ENCODE measurements at places on chromosomes 6 and 20.

DNA sequence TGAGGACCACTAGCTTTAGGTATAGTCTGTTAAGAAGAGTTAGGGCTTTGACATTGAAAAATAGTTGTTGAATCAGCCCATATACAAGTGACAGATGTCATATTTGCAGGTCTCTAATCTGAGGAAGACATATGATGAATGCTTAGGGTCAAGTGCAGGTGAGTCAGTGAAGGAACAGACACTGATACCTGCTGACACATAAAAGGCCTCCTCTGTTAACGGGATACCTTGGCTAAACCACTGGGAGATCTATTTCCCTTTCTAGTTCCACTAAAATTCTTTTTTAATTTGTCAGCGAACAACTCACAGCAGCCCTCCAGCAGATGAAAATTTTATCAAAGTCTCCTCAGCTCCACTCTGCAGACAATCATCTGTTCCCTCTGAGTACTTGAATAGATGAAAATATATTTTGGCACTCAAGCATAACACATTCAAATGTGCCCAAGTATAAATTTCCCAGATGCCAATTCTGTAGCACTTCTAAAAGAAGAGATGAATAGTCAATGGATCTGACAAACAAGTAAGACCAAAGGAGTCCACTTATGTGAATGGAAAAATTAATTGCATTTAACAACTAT is 154.0 kb downstream of the KIF16B start:
- DNase-seq, result no peak

DNA sequence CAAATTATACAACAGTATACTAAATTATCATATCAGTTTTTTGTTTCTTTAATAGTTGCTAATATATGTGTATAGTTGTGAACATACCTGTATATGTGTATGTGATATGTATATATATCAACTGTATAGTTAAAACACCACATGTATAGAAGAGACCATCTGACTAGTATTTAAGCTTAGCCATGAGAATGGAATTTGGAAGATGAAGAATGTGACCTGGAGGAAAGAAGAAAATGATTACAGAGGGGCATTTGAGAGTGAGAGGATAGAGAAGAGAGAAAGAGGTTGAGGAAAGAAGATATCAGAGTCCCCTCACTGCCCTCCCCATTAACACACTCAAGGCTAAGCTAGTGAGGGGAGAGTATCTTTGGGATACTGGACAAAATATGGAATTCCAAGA is 335.9 kb downstream of the BCKDHB start:
- no peak for DNase-seq

GRCh38 chr20:48293671-48294070 is 508.4 kb upstream of the SULF2 start:
- DNase-seq, result no peak

- DNase-seq, result no peak
Measured at GRCh38 chr6:53506872-53507271, 38.0 kb downstream of the GCLC start.

GRCh38 chr6:39942903-39943580 is 8.8 kb upstream of the MOCS1 start:
- no peak for DNase-seq

- DNase-seq, result no peak
Measured at GRCh38 chr20:39885975-39886649, 802.9 kb downstream of the MAFB start.

DNA sequence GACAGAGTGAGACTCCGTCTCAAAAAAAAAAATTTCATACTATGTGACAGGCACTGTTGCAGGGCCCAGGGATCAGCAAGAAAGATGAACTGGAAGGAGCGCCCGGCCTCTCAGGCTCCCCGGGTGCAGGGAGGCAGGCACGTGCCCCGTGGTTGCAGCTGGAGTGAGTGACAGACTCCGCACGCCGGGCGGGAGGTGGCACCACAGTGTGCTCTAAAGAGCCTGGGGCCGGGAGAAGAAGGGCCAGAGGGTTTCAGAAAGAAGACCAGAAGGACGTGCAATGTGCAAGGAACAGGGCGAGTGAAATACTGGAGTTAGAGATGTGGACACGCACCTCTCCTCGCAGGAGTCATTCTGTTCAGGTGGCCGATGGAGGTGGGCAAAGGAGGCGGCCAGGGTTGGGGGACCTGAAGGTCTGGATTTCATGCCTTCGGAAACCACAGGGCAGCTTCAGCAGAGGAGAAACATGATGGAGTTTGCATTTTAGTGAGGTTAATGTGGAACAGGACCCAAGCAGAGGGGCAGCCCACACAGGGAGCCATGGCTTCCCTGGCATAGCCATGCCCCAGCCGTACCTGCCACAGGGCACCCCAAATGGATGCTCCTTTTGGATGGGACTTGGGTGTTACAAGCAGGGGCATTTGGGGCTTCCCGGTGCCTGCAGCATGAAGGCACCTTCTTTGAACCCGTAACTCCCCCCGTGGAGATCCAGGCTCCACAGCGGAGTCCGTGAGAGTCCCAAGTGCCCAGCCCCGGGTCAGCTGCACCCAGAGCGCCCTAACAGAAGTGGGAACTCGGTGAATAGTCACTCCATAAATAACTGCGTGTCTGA is 226.2 kb downstream of the ERMARD start:
- no peak for DNase-seq

DNA sequence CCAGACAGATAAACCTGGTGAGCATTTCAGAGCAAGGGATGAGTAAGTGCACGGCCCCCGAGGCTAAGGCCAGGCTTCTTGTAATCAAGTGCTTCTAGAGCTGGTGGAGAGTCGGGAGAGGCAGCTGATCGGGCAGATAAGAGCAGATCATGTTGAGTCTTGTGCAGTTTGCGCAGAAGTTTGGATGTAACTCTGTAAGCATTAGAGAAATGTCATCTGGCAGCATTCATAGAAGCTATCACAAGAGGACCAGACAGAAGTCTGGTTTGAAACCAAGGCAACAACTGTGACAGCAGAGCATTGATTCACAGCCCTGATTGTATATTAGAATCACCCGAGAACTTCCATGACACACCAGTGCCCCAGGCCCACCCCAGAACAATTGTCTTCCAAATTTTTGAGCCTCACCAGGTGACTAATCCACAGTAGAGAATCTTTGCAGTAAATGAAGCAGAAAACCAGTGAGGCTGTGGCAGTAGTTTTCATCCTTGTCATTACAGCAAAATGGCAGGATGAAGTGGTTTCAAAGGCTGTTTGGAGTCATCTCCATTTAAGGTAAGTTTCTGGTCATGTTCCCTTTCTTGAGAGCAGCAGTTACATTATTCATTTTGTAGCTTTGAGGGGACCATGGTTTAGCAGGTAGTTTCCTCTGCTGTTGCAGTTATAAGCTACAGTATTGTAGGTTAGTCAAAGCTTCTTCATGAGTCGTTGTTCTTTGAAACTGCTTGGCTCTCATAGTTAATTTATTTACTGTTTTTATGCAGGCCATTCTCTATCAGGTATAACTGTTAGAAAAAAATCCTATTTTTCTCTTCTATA is 84.1 kb downstream of the RNF217 start:
- DNase-seq, result no peak

DNA sequence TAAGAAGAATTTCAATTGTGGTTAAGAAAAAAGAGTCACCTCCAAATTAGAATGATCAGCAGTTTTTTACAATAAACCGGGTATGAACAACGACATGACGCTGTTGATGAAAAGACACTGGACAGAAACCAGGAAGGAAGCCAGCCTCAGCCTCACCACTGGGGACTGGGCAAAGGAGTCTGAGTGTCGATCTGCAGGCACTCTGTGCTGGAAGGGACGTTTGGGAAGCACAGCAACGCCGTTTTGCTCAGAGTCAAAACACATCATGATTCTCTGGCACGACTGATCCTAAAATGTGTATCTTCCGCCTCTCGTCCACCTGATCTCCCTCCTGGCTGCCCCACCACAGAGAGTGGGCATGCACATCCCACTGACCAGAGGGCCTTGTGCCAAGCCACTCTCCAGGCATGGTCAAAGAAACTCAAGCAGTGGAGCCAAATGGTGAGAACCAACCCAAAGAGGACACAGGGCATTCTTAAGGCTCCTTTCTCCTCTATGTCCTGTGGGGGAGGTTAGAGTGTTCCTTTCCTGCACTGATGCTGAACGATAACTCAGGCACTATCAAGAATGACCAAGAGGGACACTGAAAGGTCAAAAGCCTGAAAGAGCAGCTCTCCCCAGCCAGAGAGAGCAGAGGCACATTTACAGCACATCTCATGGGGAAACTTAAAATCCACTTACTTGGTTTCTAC is 68.8 kb downstream of the AGPAT4 start:
- DNase-seq, result no peak

GRCh38 chr6:112560651-112561050 is 213.5 kb downstream of the RFPL4B start:
- no peak for DNase-seq

- no peak for DNase-seq
Measured at GRCh38 chr6:36907781-36908180, 22.0 kb downstream of the C6orf89 start.

DNA sequence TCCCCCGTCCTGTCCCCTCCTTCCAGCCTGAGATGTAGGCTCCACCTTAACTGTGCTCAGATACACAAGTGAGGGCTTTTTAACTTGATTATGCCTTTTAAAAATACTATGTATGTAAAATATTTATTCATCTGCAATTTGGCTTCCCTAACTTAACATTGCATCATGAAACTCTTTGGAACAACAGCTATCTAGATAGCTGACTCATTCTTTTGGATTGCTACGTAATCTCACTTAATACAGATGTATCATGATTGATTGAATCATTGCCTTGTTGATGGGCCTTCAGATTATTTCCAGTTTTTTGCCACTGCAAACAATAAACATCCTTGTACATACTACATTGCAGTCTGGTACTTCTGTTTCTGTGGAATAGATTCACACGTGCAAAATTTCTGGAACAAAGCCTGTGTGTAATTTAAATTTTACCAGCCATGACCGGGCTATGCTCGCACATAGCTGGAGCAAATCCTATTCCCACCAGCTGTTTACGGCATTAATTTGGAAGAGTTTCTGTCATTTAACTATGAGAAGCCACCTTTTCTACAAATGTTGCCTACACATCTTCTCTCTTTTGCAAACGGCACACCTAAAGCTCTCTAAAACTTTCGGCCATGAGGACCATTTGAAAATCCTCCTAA is 6.5 kb downstream of the PRND start:
- DNase-seq, result no peak

DNA sequence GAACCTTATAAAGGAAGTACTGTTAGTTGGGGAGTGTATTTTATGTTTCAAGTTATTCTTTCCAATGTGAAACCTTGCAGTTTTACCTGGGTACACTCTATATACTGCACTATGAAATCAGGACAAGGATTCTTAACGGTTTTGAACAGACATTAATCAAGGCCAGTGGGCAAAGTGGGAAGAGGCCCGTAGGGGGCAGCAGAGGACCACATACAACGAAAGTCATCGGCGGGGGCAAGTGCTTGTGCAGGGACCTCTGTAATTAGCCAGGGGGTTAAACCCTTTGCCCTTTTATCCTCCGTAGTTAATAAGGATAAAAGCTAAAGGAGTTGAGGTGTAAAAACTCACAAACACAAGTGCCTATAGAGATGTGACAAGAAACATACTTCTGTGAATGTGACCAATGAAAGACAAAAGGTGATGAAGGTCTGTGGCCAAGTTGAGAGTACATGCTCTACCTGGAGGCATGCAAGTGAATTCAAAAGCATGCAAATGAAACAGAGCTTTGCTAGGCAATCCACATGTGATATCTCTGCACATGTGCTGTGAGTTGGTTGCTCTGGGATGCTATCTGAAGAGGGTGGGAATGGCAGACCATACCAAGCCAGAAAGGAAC is 392.7 kb upstream of the MAN1A1 start:
- peak; percentile 51 for DNase-seq

DNA sequence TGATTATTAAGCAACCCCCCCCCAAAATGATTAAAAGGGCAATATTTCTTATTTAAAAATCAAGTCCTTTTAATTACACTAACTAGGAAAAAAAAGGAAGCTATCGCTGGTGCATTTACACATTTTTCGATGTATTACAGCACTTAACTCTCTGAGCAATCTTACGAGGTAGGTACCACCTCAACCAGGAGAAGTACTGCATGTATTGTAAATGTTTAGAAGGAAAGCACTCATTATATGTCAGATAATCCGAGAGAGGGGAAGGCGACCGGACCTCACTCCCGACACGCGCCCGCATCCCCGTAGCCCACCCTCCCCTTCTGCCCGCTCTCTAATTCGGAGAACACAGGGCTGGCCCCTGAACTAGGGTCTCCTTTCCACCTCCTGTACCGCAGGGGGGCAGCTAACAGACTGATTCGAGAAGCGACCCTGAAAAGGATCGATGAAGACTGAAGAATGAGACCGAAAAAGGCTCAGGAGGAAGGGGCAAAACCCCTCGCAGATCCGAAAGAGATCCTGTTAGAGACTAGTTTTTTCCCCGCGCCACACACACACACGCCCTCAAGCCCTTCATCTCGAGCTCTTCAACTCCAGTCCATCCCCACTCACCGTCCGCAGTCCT is 337 bp downstream of the ESF1 start:
- DNase-seq, result no peak

DNA sequence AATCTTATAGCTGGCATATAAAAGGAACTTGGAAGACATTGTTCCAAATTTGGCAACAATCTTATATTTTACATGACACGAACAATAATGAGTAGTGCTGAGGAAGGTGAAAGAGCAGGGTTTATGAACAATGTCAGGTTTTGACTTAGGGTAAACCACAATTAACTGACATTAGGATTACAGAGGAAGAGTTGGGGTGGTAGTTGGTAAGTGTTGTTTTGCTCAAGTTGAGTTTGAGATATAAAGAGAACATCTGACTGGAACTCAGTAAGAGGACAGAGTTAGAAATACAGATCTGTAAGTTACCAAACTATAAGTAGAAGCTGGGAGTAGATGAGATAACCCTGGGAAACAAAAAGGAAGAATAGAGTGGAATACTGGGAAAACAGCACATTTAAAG is 15.1 kb downstream of the RTN4IP1 start:
- no peak for DNase-seq

DNA sequence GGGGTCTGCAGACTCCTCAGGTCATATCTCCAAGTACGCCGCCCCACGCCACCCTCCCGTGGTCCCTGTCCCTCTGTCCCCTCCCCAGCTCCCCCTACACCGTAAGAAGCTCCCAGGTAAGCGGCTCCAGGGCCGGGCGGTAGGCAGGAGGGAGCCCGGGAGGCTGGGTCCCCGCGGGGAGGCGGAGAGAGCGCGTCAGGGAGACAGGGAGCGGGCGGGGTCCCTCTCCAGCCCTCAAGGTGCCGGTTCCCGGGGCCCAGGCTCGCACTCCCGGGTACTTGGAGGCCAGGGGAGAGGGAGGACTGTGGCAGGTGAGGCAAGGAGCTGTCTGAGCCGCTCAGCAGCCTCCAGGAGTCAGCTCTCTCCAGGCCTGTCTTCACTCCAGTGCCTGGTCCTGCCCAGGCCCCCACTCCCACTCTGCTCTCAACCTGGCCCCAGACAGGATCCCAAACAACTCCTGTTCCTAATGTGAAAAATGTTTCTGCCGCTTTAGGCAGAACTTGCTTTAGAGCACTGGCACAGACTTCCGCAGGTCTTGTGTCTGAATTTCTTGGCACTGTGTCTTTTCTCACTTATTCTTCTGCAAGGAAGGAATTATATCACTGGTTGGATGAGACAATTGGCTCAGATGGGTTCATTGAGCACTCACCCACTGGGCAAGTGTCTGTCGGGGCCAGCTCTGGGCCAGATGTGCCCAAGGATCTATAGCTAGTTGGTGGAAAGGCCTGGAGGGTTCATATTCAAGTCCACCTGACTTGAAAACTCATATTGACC is 36.6 kb downstream of the HLA-G start:
- DNase-seq, result no peak

- no peak for DNase-seq
Measured at GRCh38 chr6:161137839-161138542, 135.9 kb downstream of the AGPAT4 start.

Measured in NCI-H1417 (cell line).